ENCODE measurements at places on chromosomes 4 and X.

- no peaks in the 10 kb centered on the region for H3K27me3 ChIP-seq
- DNase-seq = no peak
- no peak overlapping the region for H3K27ac ChIP-seq
- no peaks in the 10 kb centered on the region for H3K4me1 ChIP-seq
- no peaks in the 10 kb centered on the region for H3K36me3 ChIP-seq
- no peak overlapping the region for H3K4me3 ChIP-seq
These were observed 176.6 kb upstream of the NR3C2 start for GRCh38 chr4:148618856-148619255.

GRCh38 chrX:8738588-8739189 is 6.8 kb upstream of the ANOS1 start:
- no peaks in the 10 kb centered on the region for H3K4me1 ChIP-seq
- no peaks in the 10 kb centered on the region for H3K27me3 ChIP-seq
- peak; percentile 19 for DNase-seq
- no peaks in the 10 kb centered on the region for H3K36me3 ChIP-seq

DNA sequence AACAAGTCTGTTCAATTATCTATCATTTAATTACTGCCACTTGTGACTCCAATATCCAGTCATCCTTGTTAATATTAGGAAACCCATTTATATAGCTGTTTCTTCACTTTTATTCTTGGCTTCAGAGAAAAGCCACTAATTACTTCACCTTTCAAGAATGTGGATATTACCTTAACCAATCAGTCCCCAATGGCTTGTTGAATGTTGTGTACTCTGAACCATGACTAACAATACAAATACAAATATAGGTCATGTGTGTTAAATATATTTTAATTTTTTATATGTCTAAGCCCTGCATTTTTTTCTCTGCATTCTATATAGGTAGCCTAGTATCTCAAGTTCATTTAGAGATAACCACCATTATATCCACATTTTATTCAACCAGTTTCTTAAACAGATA is 1513.4 kb upstream of the AGA start:
- H3K4me1 ChIP-seq = no peaks in the 10 kb centered on the region
- no peaks in the 10 kb centered on the region for H3K27me3 ChIP-seq
- no peaks in the 10 kb centered on the region for H3K36me3 ChIP-seq
- H3K27ac ChIP-seq = no peak overlapping the region
- no peak overlapping the region for H3K4me3 ChIP-seq
- no peak for DNase-seq

DNA sequence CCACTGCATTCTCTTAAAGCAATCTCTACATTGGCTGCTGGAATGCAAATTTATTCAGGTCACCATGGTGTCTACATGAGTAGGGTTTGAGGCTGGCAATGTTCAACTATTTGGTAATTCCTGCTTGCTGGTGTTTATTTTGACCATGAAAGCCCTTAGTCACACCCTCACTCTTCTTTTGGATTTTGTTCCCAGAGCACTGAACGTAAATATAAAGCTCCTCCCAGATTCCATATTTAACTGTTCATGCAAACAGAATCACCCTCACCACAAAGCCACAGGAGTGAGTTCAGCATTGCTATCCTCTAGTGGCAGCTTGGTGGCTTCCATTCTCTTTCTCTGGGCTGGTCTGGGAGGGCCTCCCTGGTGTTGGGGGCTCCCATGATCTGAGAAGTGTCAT is 82.8 kb downstream of the LNX1 start:
- H3K36me3 ChIP-seq = no peaks in the 10 kb centered on the region
- no peaks in the 10 kb centered on the region for H3K27me3 ChIP-seq
- no peak overlapping the region for H3K27ac ChIP-seq
- no peak for DNase-seq
- no peak overlapping the region for H3K4me3 ChIP-seq

DNA sequence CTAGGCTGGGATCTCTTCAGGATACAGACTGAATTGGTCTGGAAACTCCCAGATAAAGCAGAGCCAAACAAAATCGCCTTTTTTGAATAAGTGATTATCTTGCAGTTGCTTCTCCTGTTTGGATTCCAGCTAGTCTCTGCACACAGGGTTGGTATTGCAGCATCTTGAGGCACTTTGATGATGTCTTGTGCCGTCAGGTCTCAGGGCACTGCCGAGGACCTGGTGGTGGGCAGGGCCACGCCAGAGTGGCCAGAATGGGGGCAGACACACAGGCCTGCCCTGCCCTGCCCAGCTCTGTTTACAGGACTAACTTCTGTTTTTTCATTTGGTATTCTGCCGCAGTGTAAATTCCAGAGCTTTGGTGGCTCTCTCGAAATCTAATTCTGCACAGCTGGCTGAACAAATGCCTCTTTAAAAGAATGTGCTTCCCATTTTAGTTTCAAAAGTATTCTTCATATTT is 276.1 kb downstream of the NR3C2 start:
- H3K27ac ChIP-seq = no peak overlapping the region
- peaks cover 20% of the 10 kb centered on the region for H3K4me1 ChIP-seq
- no peaks in the 10 kb centered on the region for H3K27me3 ChIP-seq

DNA sequence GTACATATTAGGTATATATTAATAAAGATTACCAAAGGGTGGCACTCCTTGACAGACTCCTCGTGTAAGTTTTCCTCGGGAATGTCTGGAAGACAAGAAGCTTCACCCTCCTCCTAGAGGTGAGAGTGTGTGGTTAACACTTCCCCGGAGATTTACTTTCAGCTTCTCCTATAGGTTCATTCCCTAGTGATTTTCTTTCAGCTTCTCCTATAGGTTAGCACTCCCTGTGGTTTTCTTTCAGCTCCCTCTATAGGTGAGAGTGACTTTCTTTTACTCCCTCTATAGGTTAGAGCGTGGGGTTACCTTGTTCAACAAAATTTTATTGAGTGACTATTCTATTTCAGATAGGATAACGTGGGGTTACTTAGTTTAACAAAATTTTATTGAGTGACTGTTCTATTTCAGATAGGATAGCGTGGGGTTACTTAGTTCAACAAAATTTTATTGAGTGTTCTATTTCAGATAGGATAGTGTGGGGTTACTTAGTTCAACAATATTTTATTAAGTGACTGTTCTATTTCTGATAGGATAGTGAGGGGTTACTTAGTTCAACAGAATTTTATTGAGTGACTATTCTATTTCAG is 106.0 kb upstream of the PLAC1 start:
- H3K36me3 ChIP-seq = no peaks in the 10 kb centered on the region
- H3K4me3 ChIP-seq = no peak overlapping the region
- H3K27ac ChIP-seq = no peak overlapping the region
- H3K4me1 ChIP-seq = no peaks in the 10 kb centered on the region
- no peak for DNase-seq

GRCh38 chr4:5823542-5824211 is 69.2 kb downstream of the CRMP1 start:
- H3K27ac ChIP-seq = no peak overlapping the region
- no peak overlapping the region for H3K4me3 ChIP-seq
- no peaks in the 10 kb centered on the region for H3K27me3 ChIP-seq
- no peaks in the 10 kb centered on the region for H3K36me3 ChIP-seq

DNA sequence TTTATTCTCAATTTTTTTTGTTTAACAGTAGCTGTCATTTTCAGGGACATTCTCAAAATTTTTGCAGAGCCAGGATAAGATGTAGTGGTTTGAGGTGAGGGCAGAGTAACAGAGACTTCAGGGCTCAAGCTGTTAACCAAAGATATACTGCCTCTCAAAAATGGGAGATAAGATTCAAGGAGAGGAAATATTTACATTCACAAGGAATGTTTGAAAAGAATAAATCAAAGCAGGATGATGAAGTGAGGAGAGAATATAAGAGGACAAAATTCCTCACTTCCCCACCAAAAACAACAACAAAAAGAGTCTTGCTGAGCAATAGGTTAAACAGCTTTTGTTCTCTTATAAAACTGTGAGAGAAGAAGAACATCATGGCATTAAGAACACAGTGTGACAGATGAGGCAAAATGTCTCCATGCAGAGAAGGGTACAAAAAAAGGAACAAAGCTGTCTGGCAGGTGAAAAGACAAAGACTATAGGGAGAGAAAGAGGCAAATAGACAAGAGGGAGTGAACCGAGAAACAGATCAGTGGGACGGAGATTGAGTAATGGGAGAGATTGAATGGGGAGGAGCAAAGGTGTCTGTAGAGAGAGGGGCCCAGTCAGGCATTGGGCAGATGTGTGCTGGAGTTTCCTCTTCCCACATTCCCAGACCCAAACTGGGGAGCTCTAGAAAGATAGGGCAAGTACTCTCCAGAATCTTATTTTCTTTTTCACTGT is 106.1 kb upstream of the TMEM150C start:
- H3K27ac ChIP-seq = no peak overlapping the region
- H3K27me3 ChIP-seq = no peaks in the 10 kb centered on the region
- no peaks in the 10 kb centered on the region for H3K36me3 ChIP-seq
- no peaks in the 10 kb centered on the region for H3K4me1 ChIP-seq
- no peak for DNase-seq

DNA sequence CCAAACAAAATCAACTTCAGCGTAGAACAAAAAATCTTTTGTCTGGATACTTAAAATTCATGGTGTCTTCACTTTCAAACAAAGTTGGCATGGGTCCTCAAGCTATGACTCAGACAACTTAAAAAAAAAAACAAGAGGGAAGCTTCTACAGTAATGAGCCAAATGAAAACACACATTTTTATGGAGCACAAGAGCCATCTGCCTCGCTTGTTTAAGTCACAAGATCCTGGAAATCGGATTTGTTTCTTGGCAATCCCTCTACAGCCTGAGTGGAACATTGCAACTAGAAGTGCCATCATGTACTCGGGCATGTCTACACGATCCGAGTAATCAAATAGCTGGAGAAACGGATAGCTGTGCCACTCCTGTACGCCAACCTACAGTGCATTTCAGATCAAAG is 22.6 kb downstream of the LAMP2 start:
- no peak for DNase-seq
- no peak overlapping the region for H3K4me3 ChIP-seq
- H3K4me1 ChIP-seq = no peaks in the 10 kb centered on the region
- no peak overlapping the region for H3K27ac ChIP-seq

- H3K27me3 ChIP-seq = no peaks in the 10 kb centered on the region
- no peak for DNase-seq
- no peak overlapping the region for H3K4me3 ChIP-seq
- H3K4me1 ChIP-seq = no peaks in the 10 kb centered on the region
- no peak overlapping the region for H3K27ac ChIP-seq
These were observed 162.0 kb upstream of the EOLA2 start for GRCh38 chrX:150100261-150100660.

- no peaks in the 10 kb centered on the region for H3K27me3 ChIP-seq
- no peak for DNase-seq
- peaks cover 3% of the 10 kb centered on the region for H3K4me1 ChIP-seq
- H3K27ac ChIP-seq = no peak overlapping the region
- H3K4me3 ChIP-seq = no peak overlapping the region
These were observed 6.0 kb upstream of the PDGFC start for GRCh38 chr4:156977435-156978160.

DNA sequence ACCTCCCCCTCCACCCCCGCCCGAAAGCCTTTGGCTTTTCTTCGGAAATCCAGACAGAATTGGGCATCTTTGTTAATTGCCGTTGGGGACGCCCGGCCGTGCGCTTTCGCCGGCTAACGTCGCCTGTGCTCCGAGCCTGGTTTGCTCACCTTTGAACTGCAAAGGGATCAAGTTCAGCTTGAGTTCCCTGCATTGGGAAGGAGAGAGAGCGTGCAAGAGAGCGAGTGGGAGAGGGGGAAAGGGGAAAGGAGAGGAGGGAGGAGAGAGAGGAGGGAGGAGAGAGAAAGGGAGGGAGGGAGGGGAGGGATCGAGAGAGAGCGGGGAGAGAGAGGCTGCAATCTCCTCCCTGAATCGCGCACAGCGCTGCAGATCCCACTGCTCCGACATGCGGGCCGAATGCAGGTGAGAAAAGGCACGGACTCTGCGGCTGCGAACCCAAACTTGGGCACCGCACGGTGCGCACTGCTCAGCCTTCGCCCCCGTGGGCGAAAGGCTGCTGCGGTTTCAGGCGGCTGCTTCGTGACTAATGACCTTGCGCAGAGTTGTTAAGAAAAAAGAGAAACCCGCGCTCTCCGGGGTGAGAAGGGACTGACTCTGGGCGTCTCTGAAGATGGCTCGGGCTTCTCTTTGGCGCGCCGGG is at the start of gene PCDH7:
Gene PCDH7 (plus strand): TSS at position 349 of the 640 bp plus-strand sequence. CDS start 1,054 bp downstream, outside the sequence.
- H3K36me3 ChIP-seq = no peaks in the 10 kb centered on the region
- DNase-seq = no peak
- H3K27me3 ChIP-seq = peaks cover 53% of the 10 kb centered on the region
- H3K4me3 ChIP-seq = peak within 1 kb of the TSS; percentile 69
- no peaks in the 10 kb centered on the region for H3K4me1 ChIP-seq
- H3K27ac ChIP-seq = peak within 1 kb of the TSS; percentile 55

DNA sequence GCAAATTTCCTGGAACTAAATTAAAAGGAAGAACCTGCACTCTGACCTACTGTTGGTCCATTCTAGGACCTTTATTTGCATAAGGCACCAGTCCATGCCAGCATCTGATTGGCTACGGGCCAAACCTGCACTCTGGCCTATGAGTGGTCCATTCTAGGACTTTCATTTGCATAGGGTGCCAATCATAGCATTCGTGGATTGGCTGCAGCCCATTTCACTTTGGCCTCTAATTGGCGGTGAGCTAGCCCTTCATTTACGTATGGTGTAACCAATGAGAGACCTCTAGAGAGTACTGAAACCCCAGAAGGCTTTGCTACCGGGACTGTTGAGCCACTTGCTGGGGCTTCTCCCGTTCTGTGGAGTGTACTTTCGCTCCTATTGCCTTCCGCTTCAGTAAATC is 6.1 kb upstream of the RNF175 start:
- DNase-seq = no peak
- no peaks in the 10 kb centered on the region for H3K36me3 ChIP-seq
- H3K4me1 ChIP-seq = no peaks in the 10 kb centered on the region
- H3K27ac ChIP-seq = no peak overlapping the region

- no peaks in the 10 kb centered on the region for H3K27me3 ChIP-seq
- no peaks in the 10 kb centered on the region for H3K36me3 ChIP-seq
- no peak for DNase-seq
- H3K4me3 ChIP-seq = no peak overlapping the region
- no peak overlapping the region for H3K27ac ChIP-seq
- no peaks in the 10 kb centered on the region for H3K4me1 ChIP-seq
These were observed 43.7 kb upstream of the UGT2A3 start for GRCh38 chr4:68995292-68995691.

GRCh38 chr4:100414016-100414790 is 103.6 kb downstream of the EMCN start:
- no peaks in the 10 kb centered on the region for H3K4me1 ChIP-seq
- H3K36me3 ChIP-seq = no peaks in the 10 kb centered on the region
- no peak overlapping the region for H3K27ac ChIP-seq

- DNase-seq = no peak
- no peaks in the 10 kb centered on the region for H3K36me3 ChIP-seq
- H3K4me3 ChIP-seq = no peak overlapping the region
- no peaks in the 10 kb centered on the region for H3K4me1 ChIP-seq
- no peaks in the 10 kb centered on the region for H3K27me3 ChIP-seq
These were observed 26.5 kb downstream of the SLIT2 start for GRCh38 chr4:20278195-20278594.

GRCh38 chr4:188299161-188299560 is 159.9 kb downstream of the TRIML1 start:
- DNase-seq = no peak
- H3K36me3 ChIP-seq = no peaks in the 10 kb centered on the region
- no peak overlapping the region for H3K27ac ChIP-seq
- no peaks in the 10 kb centered on the region for H3K27me3 ChIP-seq
- H3K4me1 ChIP-seq = no peaks in the 10 kb centered on the region

Data from tibial nerve (tissue), 4 donors.